ENCODE measurements at places on chromosomes 5 and 9. TPM values are rescaled to one million over a fixed set of nuclear protein-coding genes. Genes with fewer than 3 reads are reported as not detected.

- no peaks in the 10 kb centered on the region for H3K4me1 ChIP-seq
- no peaks in the 10 kb centered on the region for H3K27me3 ChIP-seq
- H3K36me3 ChIP-seq: peaks cover 8% of the 10 kb centered on the region
- no peak overlapping the region for H3K4me3 ChIP-seq
- DNase-seq: no peak
Observed at GRCh38 chr5:81482595-81482994, 88.7 kb upstream of the ACOT12 start.

GRCh38 chr5:1737790-1738405 lies 61.7 kb downstream of the MRPL36 start:
- H3K27me3 ChIP-seq: peaks cover 24% of the 10 kb centered on the region
- DNase-seq: no peak
- peaks cover 2% of the 10 kb centered on the region for H3K36me3 ChIP-seq

C9orf152 gene
- total RNA-seq: not detected

FAM169A gene
- total RNA-seq: 23.7 TPM

DNA sequence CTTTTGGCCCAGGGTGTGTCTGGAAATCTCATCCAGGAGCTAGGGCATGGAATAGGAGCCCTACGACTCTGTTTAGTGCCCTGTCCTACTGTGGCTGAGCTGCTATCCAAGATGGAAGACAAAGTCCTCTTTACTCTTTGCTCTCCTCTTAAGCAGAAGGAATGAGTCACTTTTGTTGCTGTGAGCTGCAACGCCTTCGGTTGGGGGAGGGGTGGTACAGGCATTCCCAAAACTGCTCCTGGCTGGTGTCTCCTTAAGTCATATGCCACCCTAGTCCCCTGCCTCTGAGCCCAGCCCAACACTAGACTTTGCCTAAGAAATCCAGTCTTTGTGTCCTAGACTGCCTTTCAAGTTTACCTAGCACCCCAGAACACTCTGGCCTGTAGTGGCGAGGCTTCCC lies 99.9 kb downstream of the PRR16 start:
- no peaks in the 10 kb centered on the region for H3K36me3 ChIP-seq
- no peaks in the 10 kb centered on the region for H3K27me3 ChIP-seq
- no peak for DNase-seq
- no peak overlapping the region for H3K4me3 ChIP-seq

GRCh38 chr5:134111741-134112647 lies 2.5 kb upstream of the TCF7 start:
- peak overlapping the region; percentile 97 for H3K4me3 ChIP-seq
- DNase-seq: no peak
- H3K27me3 ChIP-seq: no peaks in the 10 kb centered on the region

DNA sequence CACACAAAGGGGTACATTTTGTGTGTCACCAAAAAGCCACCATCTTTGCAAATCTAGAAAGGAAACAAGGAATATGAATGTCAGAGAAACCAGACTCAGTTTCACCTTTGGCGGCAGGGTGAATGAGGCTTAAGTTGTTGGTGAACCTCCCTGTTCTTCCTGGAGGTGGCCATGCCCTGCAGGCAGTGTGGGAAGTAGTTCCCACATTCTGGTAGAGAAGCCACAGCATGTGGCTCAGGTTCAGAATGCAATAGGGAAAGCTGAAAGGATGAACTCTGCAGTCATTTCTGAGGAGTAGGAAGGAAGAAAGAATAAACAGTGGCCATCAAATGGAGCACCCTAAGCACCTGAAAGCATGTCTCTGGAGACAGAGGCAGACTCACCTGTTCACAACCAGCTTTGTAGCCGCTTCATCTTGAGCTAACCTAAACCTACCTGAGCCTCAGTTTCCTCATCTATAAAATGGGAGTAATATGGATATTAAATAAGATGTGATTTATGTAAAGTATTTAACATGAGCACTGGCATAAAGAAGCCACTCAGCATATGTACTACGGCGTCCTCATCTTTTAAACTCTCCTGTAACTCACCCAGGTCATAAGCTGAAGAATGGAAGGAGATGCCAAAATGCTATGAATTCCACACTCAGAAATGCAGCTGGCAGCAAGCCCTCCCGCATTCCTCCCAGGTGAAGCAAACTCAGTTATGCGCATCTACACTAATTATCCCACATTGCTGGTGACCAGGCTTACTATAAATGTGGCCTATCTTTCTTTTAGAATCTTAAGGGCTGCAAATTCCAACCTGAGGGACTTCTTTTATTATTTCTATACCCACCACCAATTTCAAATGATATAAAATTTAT lies 86.0 kb downstream of the ZNF608 start:
- no peak overlapping the region for H3K4me3 ChIP-seq
- no peaks in the 10 kb centered on the region for H3K4me1 ChIP-seq
- H3K27ac ChIP-seq: no peak overlapping the region
- no peaks in the 10 kb centered on the region for H3K36me3 ChIP-seq
- DNase-seq: no peak

GRCh38 chr9:72356041-72356582 lies 8.9 kb downstream of the ZFAND5 start:
- peaks cover 51% of the 10 kb centered on the region for H3K4me1 ChIP-seq
- H3K4me3 ChIP-seq: peak overlapping the region; percentile 8
- DNase-seq: no peak
- H3K27me3 ChIP-seq: no peaks in the 10 kb centered on the region

PPP3R2 gene
- not detected for total RNA-seq

- no peaks in the 10 kb centered on the region for H3K36me3 ChIP-seq
- H3K27ac ChIP-seq: no peak overlapping the region
- peaks cover 3% of the 10 kb centered on the region for H3K27me3 ChIP-seq
- no peak overlapping the region for H3K4me3 ChIP-seq
Observed at GRCh38 chr5:54344653-54345052, 34.3 kb upstream of the ARL15 start.

DNA sequence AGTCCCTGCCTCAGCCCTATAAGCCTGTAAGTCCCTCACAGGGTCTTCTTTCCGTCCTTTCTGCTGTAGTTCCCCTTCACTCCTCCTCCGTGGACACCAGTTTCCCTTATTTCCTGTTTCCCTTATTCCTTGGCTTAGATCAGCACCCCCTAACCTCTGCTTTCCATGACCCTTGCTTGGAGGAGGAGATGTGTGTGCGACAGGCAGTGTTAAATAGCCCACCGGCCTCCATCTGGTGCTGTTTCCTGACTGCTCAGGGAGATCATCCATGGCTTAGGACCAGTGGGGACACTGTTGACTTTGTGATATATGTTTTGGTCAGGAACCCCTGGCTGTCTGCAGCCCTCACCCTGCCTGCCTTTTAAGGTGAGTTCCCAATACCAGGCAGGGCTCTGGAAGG lies 34.1 kb upstream of the PSD2 start:
- H3K4me1 ChIP-seq: peaks cover 38% of the 10 kb centered on the region
- H3K4me3 ChIP-seq: no peak overlapping the region
- H3K27me3 ChIP-seq: peaks cover 15% of the 10 kb centered on the region
- DNase-seq: no peak
- no peak overlapping the region for H3K27ac ChIP-seq

CTSL gene
- 27.5 TPM for total RNA-seq

DNA sequence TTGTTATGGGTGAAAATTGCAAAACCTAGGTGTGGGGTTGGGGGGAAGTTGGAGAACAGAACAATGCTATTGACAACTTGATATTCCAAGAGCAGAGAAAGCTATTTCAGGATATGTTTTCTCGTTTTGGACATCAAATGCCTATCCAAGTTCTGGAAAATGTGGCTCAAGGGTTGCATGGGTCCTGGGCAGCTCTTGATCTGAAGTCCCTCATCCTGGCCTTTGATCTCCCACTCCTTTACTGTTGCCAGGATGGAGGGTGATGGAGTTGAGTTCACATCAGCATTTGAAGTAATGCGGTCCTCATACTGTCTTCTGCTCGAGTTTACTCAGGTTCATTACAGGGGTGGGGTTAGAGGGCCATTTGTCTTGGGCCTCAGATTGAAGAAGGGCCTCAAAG lies 76.9 kb upstream of the RPS23 start:
- H3K36me3 ChIP-seq: no peaks in the 10 kb centered on the region
- peaks cover 20% of the 10 kb centered on the region for H3K4me1 ChIP-seq
- H3K27me3 ChIP-seq: no peaks in the 10 kb centered on the region

GRCh38 chr5:140345919-140346347 lies 470 bp downstream of the HBEGF start:
- no peaks in the 10 kb centered on the region for H3K36me3 ChIP-seq
- DNase-seq: no peak
- H3K4me1 ChIP-seq: peaks cover 46% of the 10 kb centered on the region

GRCh38 chr5:27810458-27810857 lies 772.1 kb upstream of the CDH9 start:
- no peak overlapping the region for H3K27ac ChIP-seq
- no peaks in the 10 kb centered on the region for H3K4me1 ChIP-seq
- H3K4me3 ChIP-seq: no peak overlapping the region
- no peaks in the 10 kb centered on the region for H3K27me3 ChIP-seq

- no peak overlapping the region for H3K4me3 ChIP-seq
- DNase-seq: no peak
- peaks cover 27% of the 10 kb centered on the region for H3K27me3 ChIP-seq
- H3K4me1 ChIP-seq: no peaks in the 10 kb centered on the region
- H3K27ac ChIP-seq: no peak overlapping the region
Observed at GRCh38 chr9:72872718-72873117, 80.1 kb downstream of the ALDH1A1 start.

DNA sequence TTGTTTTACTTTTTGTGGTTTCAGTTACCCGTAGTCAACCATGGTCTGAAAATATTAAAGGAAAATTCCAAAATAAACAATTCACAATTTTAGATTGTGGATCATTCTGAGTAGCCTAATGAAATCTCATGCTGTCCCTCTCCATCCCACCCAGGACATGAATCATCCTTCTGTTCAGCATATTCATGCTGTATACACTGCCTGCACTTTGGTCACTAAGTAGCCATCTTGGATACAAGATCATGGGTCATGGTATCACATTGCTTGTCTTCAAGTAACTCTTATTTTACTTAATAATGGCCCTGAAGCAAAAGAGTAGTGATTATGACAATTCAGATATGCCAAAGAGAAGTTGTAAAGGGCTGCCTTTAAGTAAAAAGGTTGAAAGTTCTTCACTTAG lies 536.5 kb upstream of the ACO1 start:
- H3K4me1 ChIP-seq: no peaks in the 10 kb centered on the region
- no peak overlapping the region for H3K4me3 ChIP-seq
- DNase-seq: no peak
- no peaks in the 10 kb centered on the region for H3K36me3 ChIP-seq
- no peaks in the 10 kb centered on the region for H3K27me3 ChIP-seq

ZNF618 gene
- 0.68 TPM for total RNA-seq

DNA sequence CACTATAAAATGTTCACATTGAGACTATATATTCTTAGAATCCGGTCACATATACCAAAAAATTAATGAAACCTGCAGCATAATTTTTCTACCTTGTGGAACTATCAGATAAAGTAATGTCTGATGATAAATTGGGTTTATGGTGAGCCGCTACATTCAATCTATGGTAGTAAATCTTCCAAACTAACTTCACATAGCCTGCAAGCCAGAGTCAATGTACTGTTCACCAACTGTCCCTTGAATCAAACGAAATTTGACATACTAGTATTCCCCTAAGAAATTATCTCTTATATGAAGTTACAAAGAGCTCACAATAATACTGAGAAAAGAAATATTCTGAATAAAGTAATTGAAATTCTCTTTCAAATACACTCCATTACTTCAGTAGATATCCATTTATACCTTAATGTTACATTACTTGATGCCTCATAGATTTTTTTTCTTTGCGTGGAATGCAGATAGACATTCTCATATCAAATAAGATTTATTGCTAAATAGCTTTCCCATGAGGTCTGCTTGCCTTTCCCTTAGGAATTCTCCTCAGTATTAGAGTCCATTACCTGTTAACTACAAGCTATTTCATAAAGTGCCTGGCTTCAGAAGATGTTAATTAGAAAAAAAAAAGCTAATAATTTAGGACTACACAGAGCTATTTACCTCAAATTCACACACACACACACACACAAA lies 169.5 kb downstream of the PTPRD start:
- no peak overlapping the region for H3K27ac ChIP-seq
- H3K27me3 ChIP-seq: no peaks in the 10 kb centered on the region
- H3K4me1 ChIP-seq: no peaks in the 10 kb centered on the region
- no peak for DNase-seq

SPINK6 gene
- total RNA-seq: not detected

GRCh38 chr9:95286151-95286550 lies 31.4 kb downstream of the FANCC start:
- DNase-seq: no peak
- no peak overlapping the region for H3K4me3 ChIP-seq
- H3K27ac ChIP-seq: no peak overlapping the region
- H3K4me1 ChIP-seq: peaks cover 3% of the 10 kb centered on the region
- peaks cover 4% of the 10 kb centered on the region for H3K27me3 ChIP-seq

WHRN gene
- total RNA-seq: 4.2 TPM

ORM2 gene
- not detected for total RNA-seq

GRCh38 chr5:66164044-66164790 lies 20.1 kb downstream of the SREK1 start:
- H3K27ac ChIP-seq: no peak overlapping the region
- H3K4me3 ChIP-seq: no peak overlapping the region
- H3K4me1 ChIP-seq: peaks cover 4% of the 10 kb centered on the region
- H3K36me3 ChIP-seq: peaks cover 74% of the 10 kb centered on the region
- no peak for DNase-seq

DNA sequence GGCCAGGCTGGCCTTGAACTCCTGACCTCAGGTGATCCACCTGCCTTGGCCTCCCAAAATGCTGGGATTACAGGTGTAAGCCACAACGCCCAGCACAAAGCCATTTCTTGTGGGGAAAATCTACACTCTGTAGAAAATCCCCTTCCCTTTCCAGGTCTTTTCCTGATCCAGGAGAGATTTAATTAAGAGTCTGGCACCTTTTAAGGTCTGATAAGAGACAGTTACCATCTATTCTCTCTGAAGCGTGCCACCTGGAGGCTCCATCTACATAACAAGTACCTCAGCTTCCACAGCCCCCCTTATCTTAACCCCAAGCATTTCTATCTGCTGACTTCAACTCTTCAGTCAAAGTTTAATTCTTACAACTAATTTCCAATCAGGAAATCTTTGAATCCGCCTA lies 71.4 kb upstream of the CDK20 start:
- H3K27me3 ChIP-seq: peaks cover 10% of the 10 kb centered on the region
- peaks cover 10% of the 10 kb centered on the region for H3K36me3 ChIP-seq
- no peak for DNase-seq
- no peak overlapping the region for H3K4me3 ChIP-seq
- H3K4me1 ChIP-seq: no peaks in the 10 kb centered on the region

KCNN2 gene
- not detected for total RNA-seq

DNA sequence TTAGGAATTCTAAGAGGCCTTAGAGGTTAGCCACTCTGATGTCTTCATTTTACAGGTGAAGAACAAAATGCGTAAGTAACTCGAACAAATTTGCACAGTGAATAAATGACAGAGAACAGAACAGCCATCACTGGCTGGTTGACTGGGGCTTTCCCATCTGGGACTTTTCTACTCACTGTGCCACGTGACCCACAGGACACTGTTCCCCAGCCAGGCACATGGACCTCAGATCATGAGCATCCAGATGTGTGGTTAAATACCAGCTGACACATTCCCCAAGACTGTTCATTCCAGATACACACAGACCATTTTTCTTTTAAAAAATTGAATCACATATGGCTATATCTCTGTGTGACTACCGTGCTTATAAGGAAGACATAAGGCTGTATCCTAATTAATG lies 25.8 kb upstream of the MED10 start:
- no peak overlapping the region for H3K4me3 ChIP-seq
- DNase-seq: no peak
- H3K27me3 ChIP-seq: peaks cover 20% of the 10 kb centered on the region
- no peaks in the 10 kb centered on the region for H3K36me3 ChIP-seq
- no peak overlapping the region for H3K27ac ChIP-seq
